Thoracic aorta endothelial cell (primary cell): ENCODE measurements at places on chromosomes 3 and 15. TPM values are rescaled to one million over a fixed set of nuclear protein-coding genes. Genes with fewer than 3 reads are reported as not detected.

AGTR1 gene
- not detected in 2 replicates for total RNA-seq

LRRC34 gene
- total RNA-seq, result 7.2 and 7.3 TPM in 2 replicates

SLCO2A1 gene
- total RNA-seq, result 0.93 and 2.2 TPM in 2 replicates

ZNF80 gene
- total RNA-seq, result not detected in 2 replicates

ANKRD63 gene
- total RNA-seq, result 0.13 and 0.22 TPM in 2 replicates

ADGRG7 gene
- total RNA-seq, result not detected in 2 replicates

GPR156 gene
- total RNA-seq, result 0.27 and 0.36 TPM in 2 replicates

HTR3E gene
- total RNA-seq, result not detected in 2 replicates

SMAD6 gene
- 22.0 and 32.6 TPM in 2 replicates for total RNA-seq

DNAJC19 gene
- total RNA-seq, result 37.0 and 42.6 TPM in 2 replicates

RLBP1 gene
- not detected in 2 replicates for total RNA-seq

TAGLN3 gene
- 0.40 TPM in 1 of 2 replicates, not detected in the other for total RNA-seq

SGO1 gene
- 16.4 and 26.0 TPM in 2 replicates for total RNA-seq

CLSTN2 gene
- under 0.01 and 0.07 TPM in 2 replicates for total RNA-seq

B3GNT5 gene
- total RNA-seq, result 38.2 and 38.8 TPM in 2 replicates

KAT2B gene
- total RNA-seq, result 15.7 and 18.2 TPM in 2 replicates

LMAN1L gene
- under 0.01 and 0.07 TPM in 2 replicates for total RNA-seq

TM4SF4 gene
- total RNA-seq, result not detected in 2 replicates

IL5RA gene
- total RNA-seq, result not detected in 2 replicates

BLM gene
- total RNA-seq, result 21.3 and 22.0 TPM in 2 replicates

SI gene
- total RNA-seq, result not detected in 2 replicates

LAMB2 gene
- total RNA-seq, result 189 and 254 TPM in 2 replicates

MESP2 gene
- total RNA-seq, result 0.14 and 0.27 TPM in 2 replicates

FMN1 gene
- under 0.01 TPM in 2 replicates for total RNA-seq

ZNF717 gene
- total RNA-seq, result 12.1 and 12.3 TPM in 2 replicates

ZNF385D gene
- total RNA-seq, result 0.14 and 3.7 TPM in 2 replicates

NRROS gene
- 7.4 and 15.9 TPM in 2 replicates for total RNA-seq

INSYN1 gene
- 0.13 and 0.14 TPM in 2 replicates for total RNA-seq

CYP1A2 gene
- not detected in 2 replicates for total RNA-seq

PIK3CA gene
- total RNA-seq, result 40.2 and 42.7 TPM in 2 replicates

SYNM gene
- 5.7 and 7.9 TPM in 2 replicates for total RNA-seq

LARP6 gene
- 12.9 and 20.9 TPM in 2 replicates for total RNA-seq

CIDEC gene
- not detected in 2 replicates for total RNA-seq

ANKRD34C gene
- total RNA-seq, result not detected in 2 replicates

LIPH gene
- 0.07 and 0.40 TPM in 2 replicates for total RNA-seq

TPRG1 gene
- total RNA-seq, result 0.13 TPM in 1 of 2 replicates, not detected in the other

ISLR2 gene
- not detected in 2 replicates for total RNA-seq

CFAP91 gene
- 0.13 and 0.29 TPM in 2 replicates for total RNA-seq

ADAMTS9 gene
- 138 and 392 TPM in 2 replicates for total RNA-seq

AGBL1 gene
- total RNA-seq, result not detected in 2 replicates

KBTBD8 gene
- total RNA-seq, result 4.1 and 6.0 TPM in 2 replicates
